ENCODE measurements at places on chromosomes 12 and 14. TPM values are rescaled to one million over a fixed set of nuclear protein-coding genes. Genes with fewer than 3 reads are reported as not detected.

Gene ALDH1L2
- 4.8 TPM for total RNA-seq

DNA sequence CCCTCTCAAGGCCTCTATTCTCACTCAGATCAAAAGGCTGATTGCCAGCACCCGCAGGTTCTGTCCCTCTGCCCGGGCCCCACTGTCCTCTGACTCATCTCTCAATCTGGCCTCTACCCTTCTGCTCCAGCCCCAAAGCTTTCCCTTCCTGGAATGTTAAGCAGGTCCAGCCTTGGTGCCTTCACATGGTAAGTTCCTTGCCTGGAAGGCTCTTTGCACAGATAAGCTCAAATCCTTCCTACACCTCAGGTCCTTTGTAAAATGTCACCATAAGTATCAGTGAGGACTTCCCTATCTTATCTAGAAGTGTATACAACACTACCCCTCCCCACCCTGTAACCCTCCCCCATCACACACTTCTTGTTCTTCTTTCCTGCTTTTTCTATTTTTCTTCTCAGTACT lies 22.2 kb downstream of the LPCAT3 start:
- no peak for DNase-seq

DNA sequence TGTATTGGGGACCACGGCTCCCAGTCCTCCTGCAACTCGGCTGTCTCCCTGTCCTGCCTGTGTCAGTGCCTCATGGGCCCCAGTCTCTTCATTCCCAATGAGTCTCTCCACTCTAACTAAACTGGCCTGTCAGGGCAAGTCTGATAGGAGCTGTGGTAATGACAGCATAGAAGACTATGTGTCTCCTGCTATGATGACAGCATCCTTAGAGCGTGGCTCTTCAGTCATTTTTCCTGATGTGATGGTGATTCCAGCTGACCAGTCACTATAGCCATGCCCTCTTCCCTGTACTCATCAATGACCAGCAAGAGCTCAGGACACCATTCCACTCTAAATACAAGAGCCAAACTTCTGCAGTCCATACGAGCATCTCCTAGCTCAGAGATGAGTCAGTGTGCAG lies 339.8 kb downstream of the PCNX1 start:
- no peak for DNase-seq

- no peak for DNase-seq
Measured at GRCh38 chr12:108461058-108461660, 53.9 kb upstream of the FICD start.

DNA sequence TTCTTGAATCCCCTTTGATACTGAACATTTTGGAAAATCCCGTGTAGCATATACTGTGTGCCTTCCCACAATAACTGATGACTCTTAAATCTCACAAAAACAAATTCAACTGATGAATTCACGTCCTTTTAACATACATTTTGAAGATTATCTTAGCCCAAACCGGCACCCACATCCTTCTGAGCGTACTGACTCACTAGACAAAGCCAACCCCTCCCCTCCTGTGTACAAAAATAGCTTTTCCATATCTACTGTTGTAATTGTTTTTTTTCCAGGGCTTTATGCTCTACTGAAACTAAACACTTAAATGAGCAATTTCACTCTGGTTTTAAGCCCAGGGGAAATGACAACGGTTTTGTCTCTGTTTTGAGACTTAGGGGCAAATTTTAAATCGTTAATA lies 109.4 kb upstream of the ATF7IP start:
- DNase-seq, result no peak

DNA sequence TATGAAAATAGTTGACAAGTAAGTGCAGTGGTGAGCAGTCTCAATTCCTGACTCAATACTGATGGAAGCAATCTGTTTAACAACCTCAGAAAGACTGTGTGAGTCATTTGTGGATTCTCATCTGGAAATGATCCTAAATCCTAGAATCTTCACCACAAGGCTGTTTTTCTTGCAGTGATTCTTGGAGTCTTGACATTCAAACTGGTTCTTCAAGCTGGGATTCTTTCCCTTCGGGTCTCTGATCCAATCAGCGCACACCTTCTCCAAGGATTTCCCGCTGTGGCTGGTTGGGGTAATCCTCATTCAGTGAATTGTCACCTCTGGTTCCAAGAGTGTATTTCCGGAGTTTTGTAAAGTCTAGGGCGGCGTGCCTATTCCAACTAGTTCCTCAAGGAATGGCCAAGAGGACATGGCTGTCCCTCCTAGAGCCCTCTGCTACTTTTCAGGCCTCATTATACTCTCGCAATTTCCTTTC lies 37.7 kb upstream of the FOXJ2 start:
- no peak for DNase-seq

All from transverse colon (tissue), 4 donors.